KG1 (cell line): ENCODE measurements at places on chromosomes 1 and 21.

DNA sequence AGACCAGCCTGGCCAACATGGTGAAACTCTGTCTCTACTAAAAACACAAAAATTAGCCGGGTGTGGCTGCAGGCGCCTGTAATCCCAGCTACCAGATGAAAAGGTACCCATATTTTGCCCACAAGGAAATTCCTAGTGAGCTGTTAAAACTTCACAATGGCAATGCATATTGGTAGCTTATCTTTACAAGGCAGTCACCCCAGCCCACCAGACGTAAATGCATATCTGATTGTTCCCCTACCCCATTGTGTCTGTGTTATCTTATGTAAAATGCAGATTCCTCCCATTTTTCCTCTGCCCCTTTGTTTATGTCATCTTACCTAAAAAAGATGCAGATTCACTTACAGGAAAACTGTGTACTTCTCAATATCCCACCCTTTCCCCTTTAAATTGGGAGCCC, 103.1 kb upstream of the SLC2A1 start:
- DNase-seq = no peak

DNA sequence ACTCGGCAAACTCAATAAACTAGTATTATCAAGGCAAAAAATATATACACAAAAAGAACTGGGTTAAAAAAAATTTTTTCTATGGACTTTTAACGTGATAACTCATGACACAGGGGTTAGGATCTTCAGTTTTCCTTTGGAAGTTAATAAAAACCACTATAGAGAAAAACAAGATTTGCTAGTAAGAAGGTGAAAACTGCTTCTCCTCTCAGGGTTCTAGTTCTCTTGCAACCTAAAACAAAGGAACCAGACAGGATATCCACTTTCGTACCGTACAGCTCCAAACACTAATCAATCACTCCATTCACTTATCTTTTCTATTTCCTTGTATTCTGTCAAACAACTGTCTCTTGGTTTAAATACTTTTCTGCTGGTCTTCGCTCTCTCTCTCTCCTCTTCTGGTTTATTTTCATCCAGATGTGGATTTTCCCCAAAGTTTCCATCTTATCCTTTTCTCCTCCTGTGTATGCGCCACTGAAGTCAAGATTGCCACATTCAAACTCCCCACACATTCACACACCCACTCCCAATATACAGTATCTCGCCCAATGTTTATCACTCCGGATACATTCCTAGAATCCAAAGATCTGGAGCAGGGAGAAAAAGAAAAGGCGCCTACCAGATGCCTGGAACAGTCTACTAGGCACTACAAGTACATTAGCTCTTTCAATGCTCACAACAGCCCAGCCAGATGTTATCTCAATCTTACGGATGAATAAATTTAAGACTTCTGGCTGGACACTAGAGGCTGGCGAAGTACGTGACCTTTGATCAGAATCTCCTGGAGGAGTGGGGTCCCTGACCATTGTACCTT, 775 bp upstream of the PRPF38B start:
- DNase-seq = peak; percentile 77

DNA sequence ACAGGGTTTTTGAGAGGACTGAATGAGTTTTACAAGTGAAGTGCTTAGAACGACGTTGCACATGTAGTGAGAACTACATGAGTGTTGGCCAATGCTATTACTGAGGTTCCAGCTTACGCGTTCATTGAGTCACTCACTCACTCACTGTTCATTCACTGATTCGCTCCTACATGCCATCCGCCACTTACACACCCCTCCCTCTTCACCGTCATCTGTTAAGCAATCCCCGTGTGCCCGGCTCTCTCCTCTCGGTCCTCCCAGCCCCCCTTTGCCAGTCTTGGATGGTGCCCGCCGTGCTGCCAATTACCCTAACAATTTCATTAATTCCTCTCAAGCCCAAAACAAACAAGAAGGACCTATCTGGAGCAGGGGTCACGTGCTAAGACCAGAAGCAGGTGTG, 27.3 kb upstream of the EPHA2 start:
- DNase-seq = no peak

DNA sequence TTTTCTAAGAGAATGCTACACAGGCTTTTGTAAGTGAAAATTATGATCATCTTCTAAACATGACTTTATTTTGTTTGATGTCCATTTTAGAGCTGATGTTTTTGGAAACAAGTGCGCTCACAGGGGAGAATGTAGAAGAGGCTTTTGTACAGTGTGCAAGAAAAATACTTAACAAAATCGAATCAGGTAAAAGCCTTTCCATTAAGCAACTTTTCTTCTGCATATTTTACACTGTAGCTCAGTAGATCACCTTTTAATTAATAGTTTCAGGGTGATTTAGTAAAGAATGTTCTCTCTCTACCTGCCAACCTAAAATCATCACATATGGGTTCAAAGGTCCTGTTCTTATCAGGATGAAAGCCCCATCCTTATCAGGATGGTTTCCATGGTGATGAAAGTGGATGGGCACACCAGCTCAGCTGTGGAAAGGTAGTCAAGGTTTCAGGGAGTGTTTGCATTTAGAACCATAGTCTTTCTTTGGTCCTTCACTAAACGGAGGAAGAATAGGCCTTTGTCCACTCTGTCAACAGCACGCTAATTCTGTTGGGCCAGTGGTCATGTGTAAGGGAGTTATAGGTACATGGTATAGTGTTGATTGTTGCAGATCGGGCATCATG, 28.1 kb downstream of the RAB4A start:
- no peak for DNase-seq

- DNase-seq = no peak
Measured at GRCh38 chr1:92784021-92784638, 778 bp downstream of the EVI5 start.

- DNase-seq = no peak
Measured at GRCh38 chr1:157969697-157970485, 23.6 kb upstream of the KIRREL1 start.

DNA sequence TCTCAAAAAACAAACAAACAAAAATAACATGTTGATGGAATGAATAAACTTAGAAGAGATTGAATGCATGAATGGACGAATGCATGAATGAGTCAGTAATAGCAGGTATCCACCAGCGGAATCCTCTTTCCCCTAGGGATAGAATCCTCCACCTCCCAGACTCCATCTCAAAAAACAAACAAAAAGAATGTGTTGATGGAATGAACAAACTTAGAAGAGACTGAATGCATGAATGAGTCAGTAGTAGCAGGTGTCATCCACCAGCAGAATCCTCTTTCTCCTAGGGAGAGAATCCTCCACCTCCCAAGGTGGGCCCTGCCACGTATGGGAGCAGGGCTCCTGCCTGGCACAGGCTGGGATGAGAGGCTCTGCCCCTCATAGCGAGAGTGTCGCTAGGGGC, 26.8 kb upstream of the RNF19B start:
- DNase-seq = no peak

GRCh38 chr1:104665300-104665699, 915.6 kb downstream of the AMY1C start:
- no peak for DNase-seq

DNA sequence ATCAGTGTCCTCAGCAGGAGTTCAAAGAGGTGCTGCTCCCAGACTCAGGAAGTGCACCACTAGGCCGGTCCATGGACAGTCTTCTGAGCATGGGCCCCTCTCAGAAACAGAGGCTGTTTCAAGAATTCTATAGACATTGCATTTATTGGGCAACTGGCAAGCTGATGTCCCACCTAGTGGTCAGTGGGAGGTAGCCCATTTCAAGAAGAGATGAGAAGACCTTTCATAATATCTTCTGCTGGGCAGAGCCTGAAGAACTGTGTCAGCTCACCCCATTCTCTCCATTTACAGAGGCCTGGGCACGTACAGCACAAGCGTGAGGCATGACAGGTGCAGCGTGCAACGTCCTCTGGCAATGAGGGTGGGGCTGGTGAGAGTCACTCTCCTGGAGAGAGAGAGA, 216.0 kb downstream of the DYRK1A start:
- peak; percentile 1 for DNase-seq

- no peak for DNase-seq
Measured at GRCh38 chr21:28754862-28755261, 237.8 kb downstream of the LTN1 start.

- DNase-seq = no peak
Measured at GRCh38 chr1:51654000-51654399, 37.1 kb downstream of the OSBPL9 start.

GRCh38 chr1:229370601-229371021, 27.8 kb upstream of the CCSAP start:
- DNase-seq = no peak

GRCh38 chr1:174519844-174520243, 72.1 kb downstream of the GPR52 start:
- no peak for DNase-seq

DNA sequence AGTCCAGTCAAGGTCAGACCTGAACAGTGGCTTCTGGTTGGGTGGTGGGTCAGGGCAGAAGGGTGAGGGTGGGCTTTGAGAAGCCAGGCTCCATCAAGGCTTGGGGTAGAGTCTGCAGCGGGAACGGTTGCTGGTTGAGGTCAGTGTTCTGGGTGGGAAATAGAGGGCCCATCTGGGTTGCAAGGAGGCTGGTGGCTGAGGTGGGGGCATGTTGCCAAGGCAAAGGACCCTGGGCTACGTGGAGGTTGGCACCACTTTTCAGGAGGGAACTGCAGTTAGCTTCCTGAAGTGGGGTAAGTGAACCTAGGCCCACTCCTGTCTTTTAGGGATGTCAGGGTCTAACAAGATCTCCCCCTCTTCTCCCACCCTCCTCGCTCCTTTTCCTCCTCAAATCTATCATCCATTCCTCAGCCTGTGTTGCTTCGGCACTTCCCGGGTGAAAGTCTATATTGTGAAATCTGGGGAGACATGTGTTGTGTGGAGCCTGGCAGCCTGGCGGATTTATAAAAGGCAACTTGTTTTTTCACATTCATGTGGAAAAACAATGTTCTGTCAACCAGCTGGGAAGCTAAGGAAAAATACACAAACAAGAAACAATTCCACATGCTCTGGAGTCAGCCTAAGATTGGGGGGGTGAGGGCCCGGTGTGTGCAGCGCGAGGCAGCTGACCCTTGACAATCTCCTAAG, 1.5 kb downstream of the IL22RA1 start:
- no peak for DNase-seq

- DNase-seq = no peak
Measured at GRCh38 chr1:57789936-57790335, 366.1 kb upstream of the DAB1 start.

GRCh38 chr1:41776891-41777441, 141.8 kb downstream of the HIVEP3 start:
- DNase-seq = no peak

- DNase-seq = no peak
Measured at GRCh38 chr1:221994274-221994698, 252.4 kb upstream of the DUSP10 start.

DNA sequence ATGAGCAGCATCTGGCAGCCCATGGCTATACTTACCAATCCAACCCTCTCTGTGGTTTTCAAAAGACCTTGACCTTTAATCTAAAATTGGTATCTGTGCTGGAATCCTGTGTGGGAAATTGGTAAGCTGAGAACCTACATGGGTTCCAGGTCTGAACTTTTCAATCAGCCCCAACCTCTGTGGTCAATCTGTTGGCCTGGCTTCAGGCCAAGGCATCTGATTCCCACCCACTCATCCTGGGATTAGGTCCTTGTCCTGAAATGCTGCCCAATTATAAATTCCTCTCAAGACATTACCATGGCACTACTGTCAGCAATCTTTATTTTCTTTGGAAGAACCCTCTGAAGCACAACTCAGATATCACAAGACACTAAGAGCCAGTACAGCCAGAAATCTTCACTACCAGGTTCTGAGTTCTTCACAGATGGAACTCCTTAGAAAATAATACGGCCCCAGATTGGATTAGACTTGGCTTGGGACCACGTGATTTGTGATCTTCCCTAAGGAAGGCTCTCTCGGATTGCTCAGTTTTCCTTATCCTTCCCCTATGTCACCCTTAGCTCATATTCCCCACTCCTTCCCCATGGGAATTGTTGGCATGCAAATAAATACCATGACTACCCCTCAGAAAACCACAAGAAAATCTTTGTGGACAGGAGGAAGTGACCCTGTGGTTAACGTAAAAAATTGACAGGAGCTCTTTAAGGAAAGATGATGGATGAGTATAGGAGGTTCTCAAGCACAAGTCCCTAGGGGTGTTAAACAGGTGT, 207.9 kb upstream of the ST6GALNAC5 start:
- DNase-seq = no peak

GRCh38 chr1:205313563-205314308, 7.8 kb downstream of the NUAK2 start:
- no peak for DNase-seq

DNA sequence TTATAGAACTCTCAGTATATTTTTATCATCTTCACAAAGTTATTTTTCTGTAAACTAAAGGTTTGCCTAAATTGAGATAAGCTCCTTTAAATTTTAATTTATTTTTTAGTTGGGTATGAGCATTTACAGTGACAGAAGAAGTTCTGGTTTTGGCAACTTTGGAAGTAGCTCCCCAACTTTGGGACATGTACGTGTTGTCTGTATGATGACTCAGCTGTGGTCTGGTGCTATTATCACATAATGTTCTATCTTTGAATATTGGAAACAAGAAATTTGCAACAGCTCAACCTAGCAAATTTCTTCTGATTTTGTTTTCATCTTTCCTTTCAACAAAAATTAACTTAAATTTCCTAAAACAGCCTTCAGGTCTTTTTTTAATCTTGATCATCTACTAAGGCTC, 46.6 kb upstream of the C1orf105 start:
- DNase-seq = no peak

DNA sequence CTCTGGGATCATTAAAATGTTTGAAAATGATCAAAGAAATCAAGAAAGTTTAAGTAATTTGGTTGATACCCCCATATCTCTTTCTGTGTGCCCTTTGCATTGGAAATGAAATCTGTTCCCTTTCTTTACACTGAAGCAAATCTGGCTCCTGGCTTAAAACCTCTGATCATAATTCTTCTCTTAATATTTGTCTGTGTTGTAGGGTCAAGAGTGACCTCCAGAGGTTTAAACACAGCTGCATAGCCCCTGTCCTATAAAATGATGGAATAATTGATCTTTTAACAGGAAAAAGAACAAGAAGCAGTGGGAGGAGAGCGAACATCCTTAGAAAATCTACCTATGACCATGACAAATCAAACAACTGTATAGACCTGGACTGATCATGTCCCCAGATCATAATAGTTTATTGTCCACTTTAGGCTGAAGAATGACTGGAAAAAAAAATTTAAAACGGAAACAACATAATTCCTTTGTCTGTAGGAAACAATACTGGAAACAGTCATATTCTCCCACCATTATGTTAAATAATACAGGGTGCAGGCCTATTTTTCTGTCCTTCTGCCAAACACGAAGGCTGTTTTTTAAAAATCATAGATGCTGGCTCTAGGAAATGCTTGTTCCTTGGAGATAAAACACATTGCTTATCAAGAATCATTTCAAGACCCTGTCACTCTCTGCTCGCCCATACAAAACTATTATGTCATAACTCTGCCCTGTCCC, 184.3 kb downstream of the NEGR1 start:
- DNase-seq = no peak

- no peak for DNase-seq
Measured at GRCh38 chr1:172698224-172698623, 39.3 kb downstream of the FASLG start.

- DNase-seq = no peak
Measured at GRCh38 chr21:36388835-36389234, 3.6 kb downstream of the CHAF1B start.

- no peak for DNase-seq
Measured at GRCh38 chr1:202628646-202629215, 81.5 kb downstream of the SYT2 start.
